ENCODE measurements at places on chromosomes 6 and 20.

DNA sequence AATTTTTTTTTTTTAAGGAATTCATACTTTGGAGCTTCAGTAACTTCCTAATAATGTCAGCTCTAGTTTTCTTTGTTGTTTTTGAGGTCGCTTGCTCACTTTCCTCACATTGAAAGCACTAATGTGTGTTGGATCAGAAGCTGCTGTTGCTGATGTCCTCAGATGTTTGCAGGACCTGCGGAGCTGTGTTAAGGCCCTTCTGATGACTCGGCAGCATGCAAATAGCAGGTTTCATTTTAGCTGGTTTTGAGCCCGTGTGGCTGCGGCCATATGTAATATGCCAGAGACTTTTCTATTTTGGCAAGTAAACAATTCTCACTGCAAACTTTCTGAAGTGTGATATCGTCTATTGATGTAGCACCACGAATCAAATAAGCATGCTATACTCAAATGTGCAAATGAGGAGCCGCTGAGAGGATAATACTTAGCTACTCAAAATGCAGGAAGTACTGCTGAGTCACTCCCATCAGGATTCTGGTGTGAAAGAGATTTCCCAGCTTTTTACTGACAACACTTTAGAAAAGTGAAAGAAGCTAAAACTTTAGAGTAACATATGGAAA, 187.8 kb downstream of the SASH1 start:
- no peak for DNase-seq

DNA sequence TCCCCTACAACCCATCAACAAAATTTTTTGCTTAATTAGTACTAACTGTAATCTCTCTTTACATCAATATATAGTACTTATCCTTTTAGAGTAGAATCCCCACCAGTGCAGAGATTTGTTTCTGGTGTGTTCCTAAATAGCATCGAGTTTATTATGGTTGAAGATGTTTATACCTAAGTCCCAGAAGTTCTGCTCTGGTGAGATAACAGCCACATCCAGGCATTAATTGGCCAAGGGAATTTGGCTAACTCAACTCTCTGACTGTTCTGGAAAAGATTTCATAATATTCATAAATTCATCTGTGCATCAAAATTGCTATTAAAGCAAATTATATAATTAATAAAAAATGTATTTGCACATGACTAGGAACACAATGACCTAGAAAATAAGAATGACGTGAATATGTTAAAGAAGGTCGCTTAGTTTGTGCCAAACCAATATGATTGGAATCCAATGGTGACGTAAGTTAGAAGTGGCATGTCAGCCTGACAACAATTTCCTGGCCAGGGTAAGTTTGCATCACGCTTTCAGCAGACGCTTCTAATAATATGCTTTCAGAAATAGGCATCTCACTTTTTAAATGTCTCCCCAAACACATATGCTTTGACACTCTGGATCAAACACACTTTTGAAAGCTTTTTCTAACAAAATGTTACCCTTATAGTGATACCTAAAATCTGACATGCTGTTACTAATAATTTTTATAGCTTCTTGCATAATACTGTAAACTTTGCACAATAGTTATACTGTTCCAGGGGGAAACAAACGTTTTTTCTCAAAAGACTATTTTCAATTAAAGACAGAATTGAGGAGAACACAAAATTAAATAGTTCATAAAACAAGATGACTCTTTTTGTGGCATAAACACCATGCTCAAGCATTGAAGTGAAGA, 236.7 kb downstream of the TENT5A start:
- peak; percentile 41 for DNase-seq

- no peak for DNase-seq
Observed at GRCh38 chr20:13325033-13325432, 104.0 kb downstream of the ISM1 start.

DNA sequence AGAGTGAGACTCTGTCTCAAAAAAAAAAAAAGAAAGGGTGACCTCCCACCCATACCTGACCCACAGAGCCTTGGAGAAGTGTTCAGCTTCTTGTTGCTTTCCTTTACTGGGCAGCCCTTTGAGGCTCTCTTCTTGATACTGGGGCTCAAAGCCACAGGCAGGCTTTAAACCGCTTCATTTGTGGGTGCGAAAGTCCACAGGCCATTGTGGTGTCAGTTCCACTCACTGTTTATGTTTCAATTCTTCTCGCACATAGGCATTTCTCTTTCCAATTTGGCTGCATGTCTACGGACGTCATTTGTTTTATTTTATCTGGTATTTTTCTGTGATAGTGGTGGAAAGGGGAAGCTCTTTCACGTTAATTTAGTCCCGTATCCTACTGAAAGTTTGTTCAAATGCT, 34.6 kb downstream of the PPARD start:
- no peak for DNase-seq

DNA sequence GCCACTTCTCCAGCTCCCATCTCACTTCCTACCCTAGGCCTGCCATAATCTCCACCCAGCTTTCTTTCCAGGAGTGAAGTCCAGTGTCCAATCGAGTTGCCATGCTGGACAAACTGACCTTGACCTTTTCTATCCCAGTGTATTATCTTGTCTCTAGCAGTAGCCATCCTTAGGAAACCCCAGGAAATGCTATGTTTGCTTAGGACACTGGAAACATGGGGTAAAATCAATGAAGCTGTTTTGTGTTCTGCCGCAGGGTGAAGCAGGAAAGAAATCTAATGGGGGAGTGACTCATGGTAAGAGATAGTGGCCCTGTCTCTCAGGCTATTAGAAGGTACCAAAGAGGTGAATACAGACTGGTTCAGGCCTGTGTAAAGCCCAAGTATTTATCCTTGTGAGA, 1110.1 kb upstream of the FLRT3 start:
- no peak for DNase-seq

- no peak for DNase-seq
Observed at GRCh38 chr6:127210725-127211124, 55.9 kb upstream of the RNF146 start.

DNA sequence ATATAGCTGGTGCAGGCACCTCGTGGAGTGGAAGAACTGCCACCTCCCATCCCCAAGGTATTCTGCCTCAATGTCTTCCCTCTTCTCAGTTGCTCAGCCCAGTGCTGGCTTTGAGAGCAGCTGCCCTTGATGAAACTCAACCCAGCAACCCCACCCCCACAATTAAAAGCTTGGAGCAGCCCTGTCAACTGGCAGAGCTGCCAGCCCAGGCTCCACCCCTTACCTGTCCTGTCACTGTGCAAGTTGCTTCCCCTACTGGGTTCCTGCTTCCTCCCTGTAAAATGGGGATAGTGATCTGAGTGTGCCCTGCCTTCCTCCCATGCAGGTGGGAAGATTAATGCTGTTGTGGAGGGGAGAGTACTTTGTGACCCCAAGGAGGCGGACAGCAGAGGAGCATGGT, 4.5 kb downstream of the TMEM63B start:
- no peak for DNase-seq

DNA sequence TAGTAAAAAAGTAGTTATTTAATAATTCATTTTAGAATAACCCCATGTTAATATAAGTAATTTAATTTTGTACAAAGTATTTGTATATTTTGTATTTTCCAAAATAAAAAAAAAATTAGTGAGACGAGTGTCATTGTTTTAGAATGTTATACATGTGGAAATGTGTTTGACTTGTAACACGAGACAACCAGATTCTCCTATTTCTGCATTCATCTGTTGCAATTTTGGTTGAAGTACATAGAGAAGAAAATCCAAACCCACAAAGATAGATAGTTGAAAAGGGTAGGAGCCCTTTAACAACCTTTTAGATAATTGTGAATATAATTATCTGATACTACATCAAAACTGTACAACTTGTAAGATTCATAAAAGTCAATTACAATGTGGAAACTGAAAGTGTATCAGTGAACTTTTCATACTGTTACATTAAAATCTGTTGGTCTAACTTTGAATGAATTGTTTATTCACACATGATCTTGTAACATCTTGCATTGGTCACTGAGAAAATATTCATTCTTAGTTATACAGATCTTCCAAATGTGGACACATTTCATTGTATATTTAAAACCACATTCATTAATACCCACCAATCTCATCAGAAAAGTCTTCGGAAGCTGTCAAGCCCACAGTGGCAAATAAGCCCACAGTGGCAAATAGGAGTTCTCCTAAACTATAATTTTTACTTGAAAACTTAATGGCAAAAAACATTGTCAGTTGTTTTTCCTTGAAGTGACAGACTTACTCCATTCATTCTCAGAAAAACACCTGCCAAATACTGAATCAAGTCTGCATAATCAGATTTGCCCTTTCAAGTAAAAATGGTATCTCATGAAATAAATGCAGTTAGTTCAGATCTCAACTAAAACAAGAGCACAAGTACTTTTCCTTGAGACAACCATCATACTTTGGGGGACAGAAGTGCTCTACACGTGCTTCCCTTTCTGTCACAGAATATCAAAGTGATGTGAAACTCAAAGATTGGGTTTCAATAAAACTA, 52.8 kb downstream of the FKBP5 start:
- no peak for DNase-seq

GRCh38 chr6:16965689-16966088, 136.2 kb upstream of the STMND1 start:
- no peak for DNase-seq

DNA sequence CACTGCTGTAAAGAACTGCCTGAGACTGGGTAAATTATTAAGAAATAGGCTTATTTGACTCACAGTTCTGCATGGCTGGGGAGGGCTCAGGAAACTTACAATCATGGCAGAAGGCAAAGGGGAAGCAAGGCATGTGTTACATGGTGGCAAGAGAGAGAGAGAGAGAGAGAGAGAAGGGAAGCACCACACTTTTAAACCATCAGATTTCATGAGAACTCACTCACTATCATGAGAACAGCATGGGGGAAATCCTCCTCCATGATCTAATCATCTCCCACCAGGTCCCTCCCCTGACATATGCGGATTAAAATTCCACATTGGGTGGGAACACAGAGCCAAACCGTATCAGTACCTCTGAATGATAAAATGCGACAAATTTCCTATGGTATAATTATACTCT, 203.9 kb upstream of the MARCKS start:
- DNase-seq: no peak

DNA sequence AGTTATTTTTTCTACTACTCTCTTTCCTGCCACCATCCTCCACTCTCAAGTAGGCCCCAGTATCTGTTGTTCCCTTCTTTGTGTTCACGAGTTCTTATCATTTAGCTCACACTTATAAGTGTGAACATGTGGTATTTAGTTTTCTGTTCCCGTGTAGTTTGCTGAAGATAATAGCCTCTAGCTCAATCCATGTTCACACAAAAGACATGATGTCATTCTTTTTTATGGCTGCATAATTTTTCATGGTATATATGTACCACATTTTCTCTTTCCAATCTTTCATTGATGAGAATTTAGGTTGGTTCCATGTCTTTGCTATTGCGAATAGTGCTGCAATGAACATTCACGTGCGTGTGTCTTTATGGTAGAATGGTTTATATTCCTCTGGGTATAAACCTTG, 237.9 kb upstream of the FERMT1 start:
- DNase-seq: no peak

- no peak for DNase-seq
Observed at GRCh38 chr6:43735642-43736199, 34.3 kb upstream of the VEGFA start.

GRCh38 chr6:37131104-37131959, 38.6 kb upstream of the PIM1 start:
- DNase-seq: peak; percentile 81

- no peak for DNase-seq
Observed at GRCh38 chr20:17557675-17558006, 12.2 kb upstream of the DSTN start.

GRCh38 chr6:122869437-122870024, 80.5 kb downstream of the SMPDL3A start:
- peak; percentile 52 for DNase-seq

GRCh38 chr20:60905919-60906318, 346.1 kb upstream of the CDH4 start:
- DNase-seq: no peak

GRCh38 chr6:148999929-149000468, 253.2 kb downstream of the UST start:
- peak; percentile 77 for DNase-seq

GRCh38 chr6:115908906-115909559, 151.7 kb downstream of the FRK start:
- DNase-seq: no peak

GRCh38 chr20:44018259-44018941, 103.7 kb downstream of the TOX2 start:
- DNase-seq: peak; percentile 78

GRCh38 chr20:13331536-13331935, 110.5 kb downstream of the ISM1 start:
- DNase-seq: no peak

- no peak for DNase-seq
Observed at GRCh38 chr20:50381771-50382593, 128.2 kb upstream of the PTPN1 start.

DNA sequence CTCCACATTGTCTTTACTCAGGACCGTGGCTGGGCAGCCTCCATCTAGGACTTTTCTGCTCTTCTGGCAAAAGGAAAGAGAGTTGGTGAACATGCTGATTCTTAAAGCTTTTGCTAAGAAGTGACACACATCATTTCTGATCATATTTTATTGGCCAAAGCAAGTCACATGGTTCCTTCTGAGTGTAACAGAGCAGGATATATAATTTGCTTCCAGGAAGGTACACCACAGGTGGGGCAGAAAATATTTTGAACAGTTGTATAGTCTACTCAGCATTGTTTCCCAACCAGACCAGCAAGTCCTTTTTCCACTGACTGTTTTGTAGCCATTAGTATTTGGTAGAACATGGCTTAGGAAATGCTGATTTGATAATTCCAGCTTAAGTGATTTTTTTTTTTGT, 73.5 kb downstream of the AKAP7 start:
- DNase-seq: no peak

- DNase-seq: no peak
Observed at GRCh38 chr6:142167486-142167885, 20.4 kb downstream of the VTA1 start.

- DNase-seq: no peak
Observed at GRCh38 chr6:159934181-159934580, 34.7 kb upstream of the IGF2R start.

- DNase-seq: no peak
Observed at GRCh38 chr6:132144456-132144855, 193.3 kb upstream of the CCN2 start.

DNA sequence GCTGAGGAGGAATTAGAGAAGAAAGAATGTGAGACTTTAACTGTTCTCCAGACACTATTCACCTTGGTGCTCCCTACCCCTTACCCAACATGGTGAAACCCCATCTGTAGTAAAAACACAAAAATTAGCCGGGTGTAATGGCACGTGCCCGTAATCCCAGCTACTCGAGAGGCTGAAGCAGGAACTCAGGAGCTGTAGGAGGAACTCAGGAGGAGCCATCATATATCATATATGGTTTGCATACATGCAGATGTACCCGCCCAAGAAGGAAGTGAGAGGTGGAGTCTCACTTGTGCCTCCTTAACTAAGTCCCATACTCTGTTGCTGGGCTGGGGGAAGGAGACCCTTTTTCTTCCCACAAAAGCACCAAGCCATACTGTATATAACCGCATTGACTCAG, 35.5 kb upstream of the ME1 start:
- DNase-seq: no peak

DNA sequence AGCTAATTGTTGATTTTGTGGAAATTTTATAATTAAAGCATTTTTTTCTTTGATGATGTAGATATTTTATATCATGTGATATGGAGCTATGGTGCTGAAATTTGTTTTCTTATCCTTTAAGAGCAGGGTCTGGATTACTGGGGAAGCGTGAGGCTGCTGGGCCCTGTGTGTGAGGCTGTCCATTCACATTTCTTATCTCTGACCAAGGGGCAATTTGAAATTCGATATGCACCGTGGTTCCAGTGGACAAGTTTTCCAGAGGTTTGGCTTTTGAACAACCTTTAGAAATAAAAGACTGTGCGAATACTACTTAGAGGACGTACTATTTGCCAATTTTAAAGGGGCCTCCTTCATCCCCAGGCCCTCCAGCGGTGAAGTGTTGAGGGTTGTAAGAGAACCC, 3.7 kb downstream of the ERMARD start:
- no peak for DNase-seq

GRCh38 chr20:5118220-5119142, 1.3 kb downstream of the PCNA start:
- no peak for DNase-seq
